SW 1271 (cell line): ENCODE measurements at places on chromosomes 5 and 9.

DNA sequence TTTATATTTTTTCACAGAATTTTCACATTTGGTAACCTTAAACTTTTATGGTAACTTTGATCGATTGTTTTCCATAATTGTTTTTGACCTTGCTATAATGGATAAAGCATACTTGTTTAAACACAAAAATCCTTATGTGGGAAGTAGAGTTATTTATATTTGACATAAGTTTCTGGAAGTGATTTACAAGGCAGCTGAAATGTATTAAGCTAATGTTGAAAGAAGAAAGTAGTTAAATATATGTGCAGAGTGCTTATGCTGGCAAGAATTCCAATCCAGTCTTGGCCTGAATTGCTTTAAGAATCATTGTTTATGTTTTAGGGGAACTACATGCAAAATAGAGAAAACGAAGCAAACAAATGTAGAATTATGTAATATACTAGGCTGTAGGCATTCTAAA, 763.6 kb downstream of the TAF11L14 start:
- no peak for DNase-seq

DNA sequence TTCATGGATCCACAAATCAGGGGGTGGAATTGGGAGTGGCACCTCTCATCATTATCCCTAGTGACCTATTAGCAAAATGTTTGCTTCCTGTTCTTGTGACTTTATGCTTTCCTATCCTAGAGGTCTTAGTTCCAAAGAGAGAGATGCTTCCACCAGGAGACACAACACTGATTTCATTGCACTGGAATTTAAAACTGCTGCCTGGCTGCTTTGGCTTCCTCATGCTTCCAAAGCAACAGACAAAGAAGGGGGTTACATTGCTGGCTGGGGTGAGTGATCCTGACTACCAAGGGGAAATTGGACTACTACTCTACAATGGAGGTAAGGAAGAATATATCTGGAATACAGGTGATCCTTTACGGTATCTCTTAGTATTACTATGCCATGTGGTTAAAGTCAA, 69.2 kb upstream of the SH3GL2 start:
- DNase-seq, result no peak

DNA sequence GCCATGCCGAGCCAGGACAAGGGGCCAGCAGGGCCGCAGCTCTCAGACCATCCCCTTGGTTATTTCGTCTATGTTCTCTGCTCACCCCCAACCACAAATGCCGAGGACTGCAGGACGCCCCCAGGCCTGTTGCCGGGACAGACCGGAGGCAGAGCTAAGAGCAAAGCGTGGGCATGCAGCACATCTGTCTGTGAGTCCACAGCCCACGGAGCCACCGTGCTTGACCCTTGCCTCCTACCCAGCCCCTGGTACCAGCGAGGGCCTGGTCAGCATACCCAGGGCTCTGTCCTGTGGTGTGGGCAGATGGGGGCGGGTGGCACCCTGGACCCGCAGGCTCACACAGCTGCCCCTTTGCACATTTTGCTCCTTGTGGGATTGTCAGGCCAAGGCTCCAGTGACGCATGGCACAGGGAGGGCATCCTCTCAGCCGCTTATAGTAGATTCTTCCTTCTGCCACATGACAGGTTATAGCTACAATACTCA, 4.7 kb downstream of the BRD3 start:
- no peak for DNase-seq

DNA sequence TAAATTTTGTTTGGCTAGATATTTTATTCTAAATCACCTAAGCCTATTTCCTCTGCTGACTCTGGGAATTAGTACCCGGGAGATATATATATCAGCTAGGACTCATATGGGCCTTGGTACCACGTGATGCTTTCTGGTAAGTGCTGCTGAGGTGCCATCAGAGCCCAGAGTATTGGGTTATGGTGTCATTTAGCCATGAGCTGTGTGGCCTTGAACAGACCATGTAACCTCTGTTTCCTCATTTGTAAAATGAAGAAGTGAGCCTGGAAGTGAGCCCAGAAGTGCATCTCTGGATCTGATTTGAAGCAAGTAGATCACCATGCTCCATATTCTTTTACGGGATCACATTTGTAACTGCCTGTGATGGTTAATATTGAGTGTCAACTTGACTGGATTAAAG, 126.1 kb downstream of the GPBP1 start:
- DNase-seq, result no peak

DNA sequence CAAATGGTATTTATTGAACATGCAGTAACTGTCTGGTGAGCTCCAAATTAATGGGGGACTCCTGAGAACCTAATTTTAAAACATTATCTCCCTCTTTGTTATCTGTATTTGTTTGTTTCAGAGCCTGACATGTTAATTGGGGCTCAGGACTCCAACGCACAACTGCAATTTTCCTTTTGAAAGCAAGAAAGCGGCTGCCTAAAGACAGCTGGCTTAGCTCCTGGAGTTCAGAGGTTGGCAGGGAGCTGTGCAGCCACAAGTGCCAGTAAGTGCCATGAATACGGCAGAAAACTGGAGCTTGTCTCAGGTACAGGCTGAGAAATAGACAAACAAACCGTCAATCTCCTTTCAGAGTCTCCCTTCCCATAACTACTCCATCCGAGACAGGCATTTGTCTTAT, 80.9 kb downstream of the PPP2R2B start:
- DNase-seq, result no peak

DNA sequence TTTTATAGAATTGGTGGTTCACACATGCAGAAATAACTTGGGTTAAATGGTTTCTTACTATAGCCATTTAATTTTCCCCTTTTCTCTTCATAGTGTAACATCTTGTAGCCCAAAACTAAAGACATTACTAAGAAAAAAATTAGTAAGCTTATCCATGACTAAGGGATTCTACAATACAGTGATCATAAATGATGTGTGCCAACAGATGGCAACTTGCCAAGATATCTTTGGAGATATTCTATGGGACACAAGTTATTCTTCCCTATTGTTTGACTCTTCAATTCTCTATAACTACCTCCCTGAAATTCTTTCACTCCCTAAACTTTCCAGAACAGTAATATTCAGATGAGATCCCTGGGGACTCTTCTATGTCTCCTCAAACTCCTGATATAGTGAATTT, 580.6 kb downstream of the PTPRD start:
- no peak for DNase-seq

DNA sequence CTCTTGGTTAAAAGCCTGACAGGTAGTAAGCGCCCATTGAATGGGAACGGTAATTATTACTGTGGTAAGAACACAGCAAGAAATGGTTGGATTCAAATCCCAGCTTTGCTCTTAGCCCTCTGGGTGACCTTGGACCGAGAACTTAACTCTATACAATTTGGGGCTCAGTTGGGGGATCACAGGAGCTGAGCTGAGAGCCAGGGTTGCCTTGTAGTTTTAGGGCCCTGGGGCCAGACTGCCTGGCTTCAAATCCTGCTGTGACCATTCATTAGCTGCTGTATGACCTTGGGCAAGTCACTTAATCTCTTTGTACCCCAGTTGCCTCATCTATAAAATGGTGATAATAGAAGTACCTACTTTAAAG, 87.4 kb upstream of the SH3PXD2B start:
- no peak for DNase-seq

- no peak for DNase-seq
Observed at GRCh38 chr5:10663489-10664179, 97.4 kb downstream of the DAP start.
